ENCODE measurements at places on chromosomes 2 and 18.

DNA sequence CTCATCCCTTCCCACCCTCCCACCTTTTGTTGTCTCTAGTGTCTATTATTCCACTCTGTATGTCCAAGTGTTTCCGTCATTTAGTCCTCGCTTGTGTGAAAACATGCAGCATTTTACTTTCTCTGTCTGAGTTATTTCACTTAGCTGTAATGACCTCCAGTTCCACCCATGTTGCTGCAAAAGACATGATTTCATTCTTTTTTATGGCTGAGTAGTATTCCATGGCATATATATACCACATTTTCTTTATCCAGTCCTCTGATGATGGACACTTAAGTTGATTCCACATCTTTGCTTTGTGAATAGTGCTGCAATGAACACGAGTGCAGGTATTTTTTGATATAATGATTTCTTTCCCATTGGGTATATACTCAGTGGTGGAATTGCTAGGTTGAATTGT, 296.7 kb downstream of the MBD5 start:
- no peak for DNase-seq

GRCh38 chr2:233240897-233241296, 10.6 kb upstream of the ATG16L1 start:
- no peak for DNase-seq

GRCh38 chr18:49878567-49879270, 65.4 kb upstream of the ACAA2 start:
- no peak for DNase-seq

DNA sequence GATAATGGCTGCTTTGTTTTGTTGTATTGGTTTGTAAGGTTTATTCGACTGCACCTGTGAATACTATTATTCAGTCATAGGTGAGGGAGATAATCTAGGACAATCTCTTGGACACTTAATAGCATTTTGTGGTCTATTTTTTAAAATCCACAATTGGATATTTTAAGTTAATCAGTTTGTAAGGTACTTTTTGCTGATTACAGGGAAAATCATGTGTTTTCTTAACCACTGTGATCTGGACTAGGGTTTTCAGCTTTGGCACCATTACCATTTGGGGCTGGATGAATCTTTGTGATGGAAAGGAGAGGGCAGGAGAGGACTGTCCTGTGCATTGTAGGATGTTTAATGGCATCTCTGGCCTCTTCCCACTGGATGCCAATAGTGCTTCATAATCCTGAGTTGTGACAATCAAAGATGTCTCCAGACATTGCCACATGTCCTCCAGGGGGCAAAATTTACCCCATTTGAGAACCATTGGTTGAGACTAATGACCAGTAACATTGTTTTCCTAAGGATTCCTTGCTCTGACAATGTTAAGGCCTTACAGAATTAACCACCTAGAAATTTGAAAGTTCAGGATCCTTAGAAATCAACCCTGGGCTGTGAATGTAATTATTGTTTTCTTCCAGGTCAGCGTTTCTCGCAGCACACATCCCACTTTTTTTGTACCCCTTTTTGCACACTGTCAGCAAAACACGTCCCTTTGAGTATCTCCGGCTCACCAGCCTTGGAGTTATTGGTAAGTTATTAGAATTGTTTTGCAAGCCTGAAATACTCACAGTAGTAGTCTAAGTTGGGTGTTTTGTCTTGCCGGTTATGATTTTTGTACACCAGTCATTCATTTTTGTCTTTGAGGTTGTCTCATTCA, 15.6 kb downstream of the CNOT9 start:
- no peak for DNase-seq

GRCh38 chr18:28147674-28148171, 29.2 kb downstream of the CDH2 start:
- no peak for DNase-seq

DNA sequence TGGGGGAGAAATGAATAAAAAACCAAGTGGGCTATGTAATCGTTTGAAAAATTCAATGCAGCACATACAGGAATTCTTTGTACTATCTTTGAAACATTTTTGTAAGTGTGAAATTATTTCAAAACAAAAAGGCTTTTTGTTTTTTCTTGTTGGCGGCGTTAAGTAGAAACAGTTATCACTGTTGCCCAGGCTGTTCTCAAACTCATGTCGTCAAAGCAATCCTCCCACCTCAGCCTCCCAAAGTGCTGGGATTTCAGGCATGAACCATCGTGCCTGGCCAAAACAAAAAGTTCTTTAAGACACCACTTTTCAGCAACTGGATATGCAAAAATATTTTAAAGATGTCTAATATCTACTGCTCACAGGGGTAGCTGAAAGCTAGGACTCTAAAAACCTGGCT, 5.4 kb downstream of the SS18 start:
- no peak for DNase-seq

DNA sequence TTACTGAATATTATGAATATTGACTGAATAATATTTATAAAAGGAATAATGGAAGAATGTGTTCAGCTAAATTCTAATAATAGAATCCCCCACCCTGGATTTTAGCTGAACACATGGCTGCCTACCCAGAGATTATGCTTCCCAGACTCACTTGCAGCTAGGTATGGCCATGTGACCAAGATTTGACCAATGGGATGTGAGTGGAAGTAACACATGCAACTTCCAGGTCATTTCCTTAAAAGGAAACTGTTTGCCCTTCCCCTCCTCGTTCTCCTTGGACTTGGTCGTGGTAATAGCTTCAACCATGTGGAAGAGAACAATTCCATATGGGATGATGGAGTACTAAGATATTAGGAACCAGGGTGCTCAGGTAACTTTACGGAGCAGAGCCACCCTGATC, 47.8 kb downstream of the KIAA2012 start:
- DNase-seq = no peak

- no peak for DNase-seq
Measured at GRCh38 chr2:86023366-86023712, 82.3 kb downstream of the POLR1A start.

Measured in Caki2 (cell line).